ENCODE measurements at places on chromosomes 5 and 9.

- no peak for DNase-seq
These were observed 173.4 kb downstream of the NR3C1 start for GRCh38 chr5:143229896-143230675.

DNA sequence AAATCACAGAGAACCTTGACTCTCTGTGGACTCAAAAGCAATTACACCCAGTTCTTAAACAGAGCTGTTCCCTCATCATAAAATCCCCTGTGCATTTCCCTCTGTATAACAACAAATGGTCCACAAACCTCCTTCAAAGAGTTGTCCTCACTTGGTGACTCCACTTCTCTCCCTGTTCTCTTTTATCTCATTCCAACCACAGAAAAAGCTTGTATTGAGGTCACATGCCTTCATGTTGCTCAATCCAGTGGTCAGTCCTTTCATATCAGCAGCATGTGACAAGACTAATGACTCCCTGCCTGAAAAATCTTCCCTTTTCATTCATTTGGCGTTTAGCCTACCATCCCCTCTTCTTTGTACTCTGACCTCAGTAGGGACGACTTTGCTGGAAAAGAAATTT lies 158.0 kb downstream of the DEPDC1B start:
- DNase-seq, result no peak

DNA sequence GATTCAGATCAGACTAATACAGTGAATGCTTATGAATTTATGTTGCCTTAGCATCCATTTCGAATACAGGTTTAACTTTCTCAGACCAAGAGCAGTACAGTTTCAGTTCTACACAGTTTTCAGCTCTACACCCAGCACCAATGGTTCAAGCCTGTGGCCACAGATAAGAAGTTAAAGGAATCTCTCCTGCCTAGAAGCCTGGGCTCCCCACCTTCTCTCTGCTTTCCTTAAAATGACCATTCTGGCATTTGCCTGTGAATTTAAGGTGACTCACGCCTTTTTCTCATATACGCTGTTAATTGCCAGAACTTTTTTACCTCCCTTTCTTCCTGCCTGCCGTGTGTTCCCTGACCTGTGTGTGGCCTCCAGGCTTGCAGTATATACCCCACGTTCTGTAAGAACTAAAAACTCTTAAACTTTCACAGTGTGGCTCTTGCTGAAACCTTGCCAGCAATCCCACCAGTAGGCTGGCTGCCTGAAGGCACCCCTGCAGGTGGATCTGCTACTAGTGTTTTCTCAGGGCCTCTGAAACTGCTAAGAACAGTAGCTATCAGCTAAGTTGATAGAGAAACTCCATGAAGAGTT lies 692.8 kb upstream of the CDH18 start:
- DNase-seq, result no peak

GRCh38 chr9:79768194-79768593 lies 196.4 kb downstream of the TLE4 start:
- DNase-seq, result no peak

- no peak for DNase-seq
These were observed 198.1 kb downstream of the ENC1 start for GRCh38 chr5:74442466-74442865.

DNA sequence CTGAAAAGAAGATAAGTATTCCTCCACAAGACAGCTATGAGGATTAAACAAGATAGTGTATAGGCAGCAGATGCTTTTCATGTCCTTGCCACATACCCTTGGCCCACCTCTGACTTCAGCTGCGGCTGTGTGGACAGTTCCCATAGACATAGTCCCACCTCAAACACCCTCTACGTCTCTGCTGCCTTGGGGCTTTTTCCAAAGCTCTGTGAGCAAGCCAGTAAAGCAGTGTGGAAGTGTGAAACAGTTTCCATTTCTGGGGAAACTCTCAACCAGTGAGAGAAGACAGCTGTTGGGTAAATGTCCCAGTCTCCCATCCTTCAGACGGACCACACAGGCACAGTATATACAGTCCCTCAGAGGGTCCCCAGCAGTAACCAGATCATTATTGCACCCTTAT lies 125.5 kb downstream of the CDK5RAP2 start:
- no peak for DNase-seq

DNA sequence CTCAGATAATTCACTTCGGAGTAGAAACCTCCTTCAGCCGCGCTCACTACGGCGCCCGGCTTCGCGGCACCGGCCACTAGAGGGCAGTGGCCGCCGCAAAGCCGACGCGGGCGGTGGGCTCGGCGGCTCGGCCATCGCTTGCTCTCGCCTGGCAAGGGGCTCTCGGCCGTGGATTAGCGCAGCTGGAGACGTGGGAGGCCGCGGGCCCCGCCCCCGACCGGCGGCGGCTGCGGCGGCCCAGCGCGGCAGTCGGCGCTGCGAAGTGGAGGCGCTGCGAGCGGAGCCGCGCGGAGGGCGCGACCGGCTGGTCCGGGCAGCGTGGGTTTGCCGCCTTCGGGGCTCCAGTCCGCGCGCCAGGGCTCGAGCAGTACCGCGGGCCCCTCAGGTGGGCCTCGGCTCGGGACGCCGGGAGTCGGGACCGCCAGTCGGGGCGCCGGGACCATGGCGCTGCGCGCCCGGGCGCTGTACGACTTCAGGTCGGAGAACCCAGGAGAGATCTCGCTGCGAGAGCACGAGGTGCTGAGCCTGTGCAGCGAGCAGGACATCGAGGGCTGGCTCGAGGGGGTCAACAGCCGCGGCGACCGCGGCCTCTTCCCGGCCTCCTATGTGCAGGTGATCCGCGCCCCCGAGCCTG lies at the start of gene SNX18:
TSS of gene SNX18 (plus strand) at position 248 of the 634 bp plus-strand sequence. CDS start at position 442, 194 bp downstream.
- no peak for DNase-seq

DNA sequence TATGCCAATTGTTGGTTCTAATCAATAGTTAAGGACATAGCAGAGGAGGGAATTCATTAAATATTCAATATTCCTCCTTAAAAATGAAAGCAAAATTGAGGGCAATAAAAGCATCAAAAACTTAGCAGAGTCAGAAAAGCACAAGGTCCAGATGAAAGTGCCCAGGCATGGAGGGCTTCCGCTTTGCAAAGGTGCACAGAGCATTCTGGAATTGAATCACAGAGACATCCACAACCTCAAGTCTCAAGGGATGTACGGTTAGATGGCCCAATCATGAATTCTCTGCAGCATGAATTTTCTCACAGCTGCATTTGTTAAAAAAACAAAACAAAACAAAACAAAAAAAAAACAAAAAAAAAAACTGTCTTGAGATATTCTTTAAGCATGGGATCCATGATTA lies 253.7 kb downstream of the SPOCK1 start:
- no peak for DNase-seq

- DNase-seq, result no peak
These were observed 388.5 kb upstream of the CTNND2 start for GRCh38 chr5:12292610-12293204.
